Thoracic aorta (tissue), 2 donors: ENCODE measurements at places on chromosomes 2 and 18.

DNA sequence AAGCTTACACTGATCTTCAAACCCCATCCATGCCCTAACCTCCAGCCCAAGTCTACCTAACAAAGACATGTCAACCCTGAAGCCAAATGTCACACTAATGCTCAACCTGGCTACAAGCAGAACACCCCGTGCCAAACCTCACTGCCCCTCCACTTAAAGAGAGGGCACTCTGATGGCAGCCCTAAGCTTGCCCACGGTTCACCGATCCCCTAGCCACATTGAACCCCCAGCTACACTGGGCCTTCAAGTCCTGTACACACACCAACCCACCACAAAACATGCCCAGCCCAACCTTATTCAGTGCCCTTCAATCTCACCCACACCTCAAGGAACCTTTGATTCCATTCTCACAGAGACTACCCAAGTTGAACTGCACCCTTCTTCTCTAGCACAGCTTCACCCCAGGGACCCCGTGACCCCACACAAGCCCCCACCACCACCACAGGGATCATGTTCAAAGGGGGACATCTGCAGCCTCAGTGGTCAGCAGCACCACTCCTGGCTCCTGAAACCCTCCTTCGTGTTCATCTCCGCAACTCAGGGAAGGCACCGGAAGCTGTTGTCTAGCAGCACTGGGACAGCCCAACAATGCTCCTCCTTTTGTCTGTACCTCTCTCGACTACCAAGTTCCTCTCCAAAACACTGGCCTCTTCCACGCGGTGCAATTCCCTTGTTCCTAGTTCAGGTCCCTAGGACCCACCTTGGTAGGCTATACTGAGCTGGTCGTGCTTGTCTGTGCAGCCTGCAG, 218.8 kb downstream of the CYP26B1 start:
- no peak overlapping the region for H3K27ac ChIP-seq
- H3K36me3 ChIP-seq = no peaks in the 10 kb centered on the region
- no peak for DNase-seq
- H3K4me1 ChIP-seq = no peaks in the 10 kb centered on the region
- no peak overlapping the region for H3K4me3 ChIP-seq
- H3K27me3 ChIP-seq = no peaks in the 10 kb centered on the region

- H3K27me3 ChIP-seq = no peaks in the 10 kb centered on the region
- H3K4me1 ChIP-seq = peaks cover 30% of the 10 kb centered on the region
Observed at GRCh38 chr18:35089382-35089781, 48.2 kb downstream of the MAPRE2 start.

- H3K4me1 ChIP-seq = no peaks in the 10 kb centered on the region
- H3K27me3 ChIP-seq = no peaks in the 10 kb centered on the region
- no peak overlapping the region for H3K4me3 ChIP-seq
- no peak for DNase-seq
- no peak overlapping the region for H3K27ac ChIP-seq
- H3K36me3 ChIP-seq = no peaks in the 10 kb centered on the region
Observed at GRCh38 chr2:60719331-60719730, 36.7 kb upstream of the PAPOLG start.

- H3K4me3 ChIP-seq = no peak overlapping the region
- no peaks in the 10 kb centered on the region for H3K36me3 ChIP-seq
- H3K27ac ChIP-seq = no peak overlapping the region
- DNase-seq = no peak
- no peaks in the 10 kb centered on the region for H3K4me1 ChIP-seq
Observed at GRCh38 chr2:51695531-51695930, 663.6 kb upstream of the NRXN1 start.

DNA sequence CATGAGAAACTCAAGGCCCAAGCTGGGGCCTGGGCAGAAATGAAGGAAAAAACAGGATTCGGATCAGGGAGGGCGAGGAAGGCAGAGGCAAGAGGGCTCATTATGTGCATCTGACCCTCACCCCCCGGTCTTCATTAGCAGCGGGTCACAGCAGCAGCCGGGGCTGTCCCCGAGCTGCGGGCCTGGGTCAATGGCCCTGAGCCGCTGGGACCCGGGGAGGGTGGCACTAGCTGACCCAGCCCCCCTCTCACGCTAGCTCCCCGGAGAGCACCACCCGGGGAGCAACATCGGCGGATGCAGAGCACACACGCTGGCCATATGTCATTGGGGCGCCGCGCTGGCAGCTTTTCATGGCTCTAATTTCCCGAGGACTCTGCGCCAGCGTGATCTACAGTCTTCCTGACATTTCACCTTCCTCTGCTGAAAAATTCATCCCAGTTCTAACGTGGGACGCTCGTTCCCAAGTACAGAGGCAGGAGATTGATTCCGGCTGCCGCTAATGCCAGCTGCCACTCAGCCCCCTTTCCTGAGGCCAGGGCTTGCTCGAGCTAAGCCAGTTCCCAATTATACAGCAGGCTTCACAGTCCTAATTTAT, 63.7 kb downstream of the EIPR1 start:
- H3K27me3 ChIP-seq = no peaks in the 10 kb centered on the region
- no peak overlapping the region for H3K4me3 ChIP-seq
- no peak for DNase-seq
- H3K4me1 ChIP-seq = no peaks in the 10 kb centered on the region
- no peaks in the 10 kb centered on the region for H3K36me3 ChIP-seq

- H3K36me3 ChIP-seq = no peaks in the 10 kb centered on the region
- peaks cover 10% of the 10 kb centered on the region for H3K4me1 ChIP-seq
Observed at GRCh38 chr2:128309280-128310093, 9.2 kb downstream of the HS6ST1 start.

DNA sequence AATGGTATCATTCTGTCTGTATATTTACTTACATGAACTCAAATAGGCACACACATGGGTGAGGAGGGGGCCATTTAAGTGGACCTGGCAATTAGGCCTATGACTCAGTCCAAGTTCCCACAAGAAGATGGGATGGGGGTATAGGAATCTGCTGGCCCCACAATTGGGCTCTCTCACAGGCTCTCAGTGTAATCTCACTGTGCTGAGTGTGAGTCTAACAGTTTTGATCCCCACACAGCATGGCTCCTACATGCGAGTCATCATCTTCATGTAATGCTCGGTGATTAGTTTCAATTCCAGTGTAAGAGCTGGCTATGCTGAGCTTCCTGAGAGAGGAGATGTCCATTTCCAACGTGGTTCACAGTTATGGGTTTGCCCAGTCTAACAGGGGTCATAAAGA, 114.0 kb downstream of the GATA6 start:
- H3K4me3 ChIP-seq = no peak overlapping the region
- no peak for DNase-seq
- H3K27me3 ChIP-seq = no peaks in the 10 kb centered on the region
- no peak overlapping the region for H3K27ac ChIP-seq
- no peaks in the 10 kb centered on the region for H3K36me3 ChIP-seq

- H3K27me3 ChIP-seq = no peaks in the 10 kb centered on the region
- no peaks in the 10 kb centered on the region for H3K36me3 ChIP-seq
- peaks cover 8% of the 10 kb centered on the region for H3K4me1 ChIP-seq
Observed at GRCh38 chr2:161130354-161130753, 29.9 kb upstream of the TANK start.

DNA sequence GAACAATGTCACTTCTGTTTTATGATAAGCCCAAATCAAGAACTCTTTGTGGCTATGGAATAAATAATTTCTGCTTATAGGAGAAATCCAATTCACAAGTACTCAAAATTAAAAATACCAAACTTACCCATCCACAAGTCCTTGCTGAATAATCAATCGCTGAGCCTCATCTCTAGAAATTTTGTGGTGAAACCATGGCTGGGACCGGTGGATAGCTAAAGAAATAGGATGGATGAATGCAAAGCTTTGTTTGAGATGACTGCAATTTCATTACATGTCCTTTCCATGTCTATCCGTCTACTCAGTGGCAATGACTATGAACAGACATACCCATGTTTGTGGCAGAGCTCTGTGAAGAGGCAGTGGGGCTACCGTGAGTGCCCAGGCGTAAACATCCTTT, 124.4 kb downstream of the GRB14 start:
- no peak overlapping the region for H3K4me3 ChIP-seq
- no peak overlapping the region for H3K27ac ChIP-seq
- H3K4me1 ChIP-seq = no peaks in the 10 kb centered on the region
- DNase-seq = no peak
- H3K27me3 ChIP-seq = no peaks in the 10 kb centered on the region
- H3K36me3 ChIP-seq = no peaks in the 10 kb centered on the region

DNA sequence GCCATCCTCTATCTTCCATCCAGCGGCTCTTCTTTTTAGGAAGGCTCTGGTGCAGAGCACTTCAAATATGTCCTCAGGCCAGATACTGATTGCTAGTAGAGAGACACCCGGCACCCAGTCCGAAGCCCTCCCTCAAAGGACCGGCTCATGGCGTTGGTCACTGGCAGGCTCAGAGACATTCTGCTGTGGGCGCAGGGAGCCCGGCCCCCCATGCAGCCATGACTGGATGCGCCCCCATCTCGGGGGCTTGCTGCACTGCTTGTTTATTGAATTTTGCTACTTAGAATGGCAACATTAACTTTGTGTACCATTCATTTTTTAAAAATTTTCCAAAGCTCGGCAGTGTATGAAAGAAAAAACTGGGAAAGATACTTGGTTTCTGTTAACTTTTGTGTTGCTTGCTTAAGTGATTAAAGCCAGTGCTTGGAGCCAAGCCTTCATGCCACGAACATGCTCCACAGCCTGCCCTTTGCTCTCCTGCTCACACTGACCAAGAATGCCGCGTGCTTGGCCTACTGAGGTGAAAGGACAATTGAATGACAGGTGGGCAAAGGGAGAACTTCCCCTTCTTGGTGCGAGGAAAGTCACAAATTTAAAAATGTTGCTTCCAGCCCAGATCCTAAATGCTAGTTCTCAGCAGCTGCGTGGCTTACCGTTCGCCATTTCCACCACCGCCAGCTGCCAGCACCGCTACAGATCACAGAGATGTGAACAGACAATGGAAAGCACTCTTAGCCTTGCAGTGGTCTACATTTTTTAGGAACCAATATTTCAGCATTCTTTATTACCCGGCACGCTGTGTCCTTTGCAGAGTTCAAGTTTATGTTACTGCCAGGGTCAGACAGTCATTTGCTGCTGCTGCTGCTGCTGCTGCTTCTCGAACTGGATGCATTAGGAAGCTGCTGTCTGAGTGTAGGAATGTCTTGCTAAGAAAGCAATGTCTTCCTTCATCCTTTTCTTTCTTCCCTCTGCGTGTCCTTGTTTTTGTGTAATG, 76.7 kb downstream of the FAM210A start:
- no peaks in the 10 kb centered on the region for H3K27me3 ChIP-seq
- H3K4me3 ChIP-seq = no peak overlapping the region
- no peak overlapping the region for H3K27ac ChIP-seq
- DNase-seq = no peak
- H3K4me1 ChIP-seq = peaks cover 3% of the 10 kb centered on the region

GRCh38 chr18:47944972-47945852, 14.8 kb upstream of the SMAD2 start:
- H3K27me3 ChIP-seq = no peaks in the 10 kb centered on the region
- no peaks in the 10 kb centered on the region for H3K4me1 ChIP-seq
- no peaks in the 10 kb centered on the region for H3K36me3 ChIP-seq
- no peak for DNase-seq
- H3K27ac ChIP-seq = no peak overlapping the region

DNA sequence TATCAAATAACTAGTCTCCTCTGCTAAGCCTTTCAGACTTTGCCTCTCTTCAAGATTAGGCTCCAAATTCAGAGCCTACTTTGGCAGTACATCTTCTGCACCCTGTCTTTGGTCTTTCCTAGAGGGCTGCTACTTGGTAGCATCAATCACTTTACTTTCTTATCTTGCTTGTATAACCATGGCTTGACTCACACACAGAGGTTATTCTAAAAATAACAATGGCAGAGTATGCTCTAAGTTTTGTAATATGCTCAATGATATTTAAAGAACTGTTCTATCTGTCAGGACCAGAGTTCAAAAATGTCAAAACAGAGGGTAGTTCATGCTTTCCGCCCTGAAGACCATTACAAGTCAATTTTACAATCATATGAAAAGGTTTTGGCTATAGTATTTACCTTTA, 27.7 kb downstream of the THOC1 start:
- H3K27me3 ChIP-seq = no peaks in the 10 kb centered on the region
- peaks cover 4% of the 10 kb centered on the region for H3K36me3 ChIP-seq
- no peak overlapping the region for H3K27ac ChIP-seq
- no peaks in the 10 kb centered on the region for H3K4me1 ChIP-seq

DNA sequence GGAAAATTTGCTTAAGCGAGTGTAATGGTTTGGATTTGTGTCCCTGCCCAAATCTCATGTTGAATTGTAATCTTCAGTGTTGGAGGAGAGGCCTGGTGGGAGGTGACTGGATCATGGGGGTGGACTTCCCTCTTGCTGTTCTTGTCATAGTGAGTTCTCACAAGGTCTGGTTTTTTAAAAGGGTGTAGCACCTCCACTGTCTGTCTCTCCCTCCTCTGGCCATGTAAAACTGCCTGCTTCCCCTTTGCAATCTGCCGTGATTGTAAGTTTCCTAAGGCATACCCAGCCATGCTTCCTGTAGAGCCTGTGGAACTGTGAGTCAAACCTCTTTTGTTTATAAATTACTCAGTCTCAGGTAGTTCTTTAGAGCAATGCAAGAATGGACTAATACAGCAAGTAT, 6.6 kb downstream of the YIPF4 start:
- H3K36me3 ChIP-seq = no peaks in the 10 kb centered on the region
- H3K27ac ChIP-seq = no peak overlapping the region
- no peak for DNase-seq
- H3K27me3 ChIP-seq = no peaks in the 10 kb centered on the region
- no peak overlapping the region for H3K4me3 ChIP-seq

GRCh38 chr2:189791338-189792042, 7.2 kb downstream of the PMS1 start:
- no peak overlapping the region for H3K27ac ChIP-seq
- H3K4me3 ChIP-seq = no peak overlapping the region
- no peak for DNase-seq

GRCh38 chr2:221400411-221400810, 171.7 kb downstream of the EPHA4 start:
- no peaks in the 10 kb centered on the region for H3K4me1 ChIP-seq
- no peak overlapping the region for H3K27ac ChIP-seq
- no peak overlapping the region for H3K4me3 ChIP-seq
- no peak for DNase-seq

DNA sequence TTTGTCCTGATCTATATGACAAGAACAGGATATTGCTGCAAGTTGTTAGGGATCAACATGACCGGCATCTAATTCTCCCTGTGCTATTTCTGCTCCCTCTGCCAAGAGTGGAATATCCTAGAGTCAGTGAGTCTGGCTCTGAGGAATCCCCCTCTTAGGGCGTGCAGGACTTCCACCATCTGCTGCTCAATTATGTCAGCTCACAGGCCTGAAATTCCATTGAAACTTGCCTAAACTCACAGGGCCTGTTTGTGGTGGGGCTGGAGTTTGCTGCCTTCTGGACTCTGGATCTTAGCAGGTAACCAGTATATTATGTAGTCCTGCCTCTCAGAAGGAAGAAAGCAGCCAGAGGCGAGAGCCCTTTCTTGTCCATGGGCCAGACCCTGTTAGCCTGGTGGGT, 323.0 kb downstream of the TSN start:
- H3K36me3 ChIP-seq = no peaks in the 10 kb centered on the region
- H3K4me3 ChIP-seq = no peak overlapping the region
- H3K27me3 ChIP-seq = no peaks in the 10 kb centered on the region
- H3K27ac ChIP-seq = no peak overlapping the region

GRCh38 chr2:219748671-219749570, 121.5 kb downstream of the SLC4A3 start:
- H3K27ac ChIP-seq = no peak overlapping the region
- DNase-seq = no peak
- H3K36me3 ChIP-seq = no peaks in the 10 kb centered on the region
- H3K27me3 ChIP-seq = no peaks in the 10 kb centered on the region
- H3K4me3 ChIP-seq = no peak overlapping the region

GRCh38 chr2:37599688-37600525, 71.5 kb downstream of the CDC42EP3 start:
- H3K4me1 ChIP-seq = peaks cover 15% of the 10 kb centered on the region
- no peak overlapping the region for H3K27ac ChIP-seq
- H3K27me3 ChIP-seq = no peaks in the 10 kb centered on the region
- DNase-seq = no peak

- peaks cover under 1% of the 10 kb centered on the region for H3K36me3 ChIP-seq
- no peak overlapping the region for H3K4me3 ChIP-seq
- DNase-seq = no peak
- H3K27me3 ChIP-seq = no peaks in the 10 kb centered on the region
Observed at GRCh38 chr2:241458687-241459086, 49.7 kb downstream of the STK25 start.
